Aorta (tissue), 5 donors: ENCODE measurements at places on chromosomes 11 and 22. TPM values are rescaled to one million over a fixed set of nuclear protein-coding genes. Genes with fewer than 3 reads are reported as not detected.
A peak's percentile ranks its signal among the peaks of the same experiment; 100 is the strongest.

- no peaks in the 10 kb centered on the region for H3K27me3 ChIP-seq
- no peaks in the 10 kb centered on the region for H3K36me3 ChIP-seq
- H3K27ac ChIP-seq = no peak overlapping the region
- no peaks in the 10 kb centered on the region for H3K4me1 ChIP-seq
- no peak overlapping the region for H3K4me3 ChIP-seq
- no peak for DNase-seq
These were observed 161.7 kb upstream of the CADM1 start for GRCh38 chr11:115665958-115666357.

DNA sequence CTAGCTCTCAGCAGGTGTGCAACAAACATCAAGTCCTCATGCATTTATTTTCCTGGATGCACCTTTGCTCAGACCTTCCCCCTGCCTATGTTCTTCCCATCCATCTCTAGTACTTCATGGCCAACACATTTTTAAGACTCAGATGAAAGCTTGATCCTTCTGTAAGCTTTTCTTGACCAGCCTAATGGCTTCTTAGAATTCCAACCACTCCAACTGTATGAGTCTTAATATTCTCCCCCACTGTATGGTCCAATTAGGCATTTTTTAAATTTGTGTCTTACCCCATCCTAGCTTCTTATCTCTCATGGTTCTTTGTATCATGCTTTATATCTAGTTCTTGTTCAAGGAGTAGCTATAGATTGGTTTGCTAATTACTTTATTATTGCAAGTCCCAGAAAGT lies 44.8 kb downstream of the TENM4 start:
- H3K36me3 ChIP-seq = no peaks in the 10 kb centered on the region
- DNase-seq = no peak
- no peaks in the 10 kb centered on the region for H3K4me1 ChIP-seq
- H3K27me3 ChIP-seq = no peaks in the 10 kb centered on the region

DNA sequence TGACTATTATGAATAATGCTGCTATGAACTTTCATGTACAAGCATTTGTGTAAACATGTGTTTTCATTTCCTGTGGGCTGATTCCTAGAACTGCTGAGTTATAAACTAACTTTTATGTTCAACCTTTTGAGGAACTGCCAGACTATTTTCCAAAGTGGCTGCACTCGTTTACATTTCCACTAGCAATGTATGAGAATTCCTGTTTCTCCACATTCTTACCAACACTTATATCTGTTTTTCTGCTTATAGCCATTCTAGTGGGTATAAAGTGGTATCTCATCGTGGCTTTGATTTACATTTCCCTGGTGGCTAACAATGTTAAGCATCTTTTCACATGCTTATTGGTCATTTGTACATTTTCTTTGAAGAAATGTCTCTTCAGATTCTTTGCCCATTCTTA lies 35.2 kb upstream of the SCUBE2 start:
- H3K27ac ChIP-seq = no peak overlapping the region
- H3K27me3 ChIP-seq = no peaks in the 10 kb centered on the region
- no peaks in the 10 kb centered on the region for H3K36me3 ChIP-seq
- no peaks in the 10 kb centered on the region for H3K4me1 ChIP-seq
- no peak for DNase-seq
- no peak overlapping the region for H3K4me3 ChIP-seq

GRCh38 chr22:46286006-46286405 lies 10.7 kb upstream of the GTSE1 start:
- no peak for DNase-seq
- no peaks in the 10 kb centered on the region for H3K27me3 ChIP-seq
- H3K4me3 ChIP-seq = no peak overlapping the region
- no peaks in the 10 kb centered on the region for H3K4me1 ChIP-seq

GRCh38 chr11:118846181-118846935 lies 37.3 kb upstream of the CXCR5 start:
- H3K4me3 ChIP-seq = no peak overlapping the region
- no peaks in the 10 kb centered on the region for H3K36me3 ChIP-seq
- no peak overlapping the region for H3K27ac ChIP-seq
- no peaks in the 10 kb centered on the region for H3K4me1 ChIP-seq
- no peak for DNase-seq

GRCh38 chr11:34243600-34244464 lies 114.0 kb downstream of the ABTB2 start:
- peak; percentile 67 for DNase-seq
- H3K27ac ChIP-seq = no peak overlapping the region
- H3K36me3 ChIP-seq = no peaks in the 10 kb centered on the region
- no peaks in the 10 kb centered on the region for H3K27me3 ChIP-seq
- H3K4me3 ChIP-seq = no peak overlapping the region

GRCh38 chr11:5380740-5381342 lies 2.8 kb upstream of the OR51M1 start:
- no peak overlapping the region for H3K27ac ChIP-seq
- H3K4me3 ChIP-seq = no peak overlapping the region
- no peaks in the 10 kb centered on the region for H3K4me1 ChIP-seq
- H3K36me3 ChIP-seq = no peaks in the 10 kb centered on the region

BTG4 gene
- total RNA-seq = not detected

PDGFD gene
- 66.5 TPM for total RNA-seq

DNA sequence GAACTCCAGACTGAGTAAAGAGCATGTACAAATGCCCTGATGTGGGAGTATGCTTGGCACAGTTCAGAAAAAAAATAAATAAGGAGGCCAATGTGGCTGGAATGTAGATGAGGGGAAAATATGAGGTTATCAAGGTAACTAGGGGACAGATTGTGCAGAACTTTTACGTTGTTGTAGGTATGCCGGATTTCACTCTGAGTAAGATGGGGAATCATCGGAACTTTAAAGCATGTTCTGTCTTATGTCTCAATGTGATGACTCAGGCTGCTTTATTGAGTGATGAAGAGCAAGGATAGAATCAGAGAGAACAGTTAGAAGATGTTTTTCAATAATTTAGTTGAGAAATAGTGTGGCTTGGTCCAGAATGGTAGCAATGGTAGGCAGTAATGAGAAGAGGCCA lies 130.4 kb downstream of the C11orf87 start:
- no peak for DNase-seq
- H3K27ac ChIP-seq = no peak overlapping the region
- H3K4me3 ChIP-seq = no peak overlapping the region
- no peaks in the 10 kb centered on the region for H3K36me3 ChIP-seq
- H3K4me1 ChIP-seq = no peaks in the 10 kb centered on the region

DNA sequence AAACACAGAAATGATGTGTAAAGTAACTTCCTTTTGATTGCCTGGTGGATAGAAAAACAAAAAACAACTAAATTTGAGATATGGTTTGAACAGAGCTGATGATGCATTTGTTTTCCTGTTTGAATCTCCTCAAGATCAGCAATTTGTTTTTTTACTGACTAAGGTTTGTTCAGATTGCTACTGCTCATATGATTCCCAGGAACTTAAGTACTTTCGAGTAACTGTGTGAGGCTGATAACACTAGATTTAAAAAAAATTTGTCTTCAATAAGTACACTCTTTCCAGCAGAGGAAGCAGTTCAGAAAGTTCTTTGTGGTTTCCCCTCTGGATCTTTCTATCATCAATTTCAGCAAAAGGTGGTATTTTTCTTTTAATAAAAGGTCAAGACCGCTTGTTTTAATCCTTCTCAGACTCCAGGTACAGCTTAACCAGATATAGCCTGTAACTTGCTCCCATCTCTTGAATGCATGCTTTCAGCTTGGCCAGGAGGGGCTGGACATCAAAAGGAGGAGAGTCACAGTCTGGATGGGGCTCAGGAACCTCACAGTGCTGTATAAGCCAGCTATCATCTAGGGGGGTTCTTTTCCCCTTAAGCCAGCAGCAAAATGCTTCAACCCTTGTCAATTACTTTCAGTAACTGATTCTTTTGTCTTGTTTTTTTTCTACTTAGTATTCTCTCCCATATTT lies 12.3 kb upstream of the MS4A6E start:
- no peak overlapping the region for H3K4me3 ChIP-seq
- no peaks in the 10 kb centered on the region for H3K36me3 ChIP-seq
- no peaks in the 10 kb centered on the region for H3K27me3 ChIP-seq
- H3K27ac ChIP-seq = no peak overlapping the region
- no peak for DNase-seq

GAL3ST1 gene
- total RNA-seq = 2.0 TPM

DNA sequence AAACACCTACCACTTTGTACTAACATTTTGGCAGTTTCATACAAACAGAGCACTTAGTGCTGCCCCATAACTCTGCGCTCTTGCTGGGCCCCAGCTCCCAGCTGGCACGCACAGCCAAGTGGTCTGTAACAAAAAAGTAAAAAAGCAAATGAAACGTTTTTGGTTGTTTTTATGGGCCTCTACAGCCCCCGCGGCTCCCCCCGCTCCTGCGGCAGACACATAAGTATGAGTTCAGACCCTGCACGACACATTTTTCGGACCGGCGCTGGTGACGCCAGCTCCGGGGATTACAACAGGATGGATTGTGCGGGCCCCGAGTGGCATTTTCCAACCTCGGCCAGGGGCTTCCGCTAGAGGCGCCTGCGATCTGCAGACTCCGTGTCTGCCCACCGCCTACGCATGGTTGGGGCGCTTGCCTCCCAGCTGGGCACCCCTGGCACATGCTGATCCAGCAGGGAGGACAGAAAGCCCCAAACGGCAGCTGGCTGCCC lies 418.2 kb downstream of the SOX6 start:
- no peaks in the 10 kb centered on the region for H3K4me1 ChIP-seq
- H3K27me3 ChIP-seq = no peaks in the 10 kb centered on the region
- no peaks in the 10 kb centered on the region for H3K36me3 ChIP-seq
- H3K27ac ChIP-seq = no peak overlapping the region
- no peak overlapping the region for H3K4me3 ChIP-seq

GRCh38 chr11:2755071-2755470 lies 55.3 kb upstream of the KCNQ1OT1 start:
- H3K27me3 ChIP-seq = no peaks in the 10 kb centered on the region
- H3K36me3 ChIP-seq = no peaks in the 10 kb centered on the region

- H3K4me1 ChIP-seq = no peaks in the 10 kb centered on the region
- H3K27ac ChIP-seq = no peak overlapping the region
- DNase-seq = peak; percentile 64
- H3K27me3 ChIP-seq = no peaks in the 10 kb centered on the region
These were observed 2.9 kb upstream of the MRGPRG start for GRCh38 chr11:3221408-3222002.

DNA sequence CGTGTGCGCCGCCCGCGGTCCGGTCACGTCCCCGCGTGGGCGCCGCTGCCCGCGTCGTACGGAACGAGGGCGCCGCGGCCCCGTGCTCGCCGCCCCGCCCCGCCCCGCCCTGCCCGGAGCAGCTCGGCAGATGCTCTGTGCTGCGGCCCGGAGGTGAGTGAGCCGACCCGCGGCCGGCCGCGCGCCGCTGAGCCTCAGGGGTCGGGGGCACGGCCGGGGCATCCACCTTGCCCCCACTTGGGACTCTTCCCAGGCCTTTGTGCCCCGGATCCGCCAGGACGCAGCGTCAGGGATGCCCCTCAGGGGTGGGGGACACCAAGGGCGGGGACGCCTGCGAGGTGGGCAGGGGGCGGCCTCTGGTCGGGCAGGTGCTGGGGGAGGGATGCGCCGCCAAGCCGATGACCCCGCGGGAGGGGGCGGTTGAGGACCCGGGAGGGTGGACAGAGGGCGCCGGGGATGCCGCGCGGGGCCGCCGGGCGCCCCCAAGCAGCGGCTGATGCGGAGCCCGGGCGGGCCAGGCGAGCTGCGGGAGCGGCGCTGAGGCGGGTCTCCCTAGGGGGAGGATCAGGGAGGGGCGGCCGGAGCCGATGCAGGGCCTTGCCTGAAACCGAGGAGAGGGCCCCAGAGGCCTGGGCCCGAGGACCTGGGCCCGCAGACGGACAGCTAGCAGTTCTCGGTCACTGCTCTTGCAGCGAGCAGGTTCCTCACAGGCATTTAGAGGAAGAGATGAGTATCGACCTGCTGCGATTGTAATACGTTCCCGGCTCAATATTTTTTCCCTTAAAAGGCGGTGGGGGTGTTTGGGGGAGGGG lies at the start of gene GNAZ:
Gene GNAZ (plus strand): TSS at position 102 of the 812 bp plus-strand sequence. CDS start 25,177 bp downstream, outside the sequence.
- H3K4me3 ChIP-seq = peak within 1 kb of the TSS; percentile 48
- no peaks in the 10 kb centered on the region for H3K4me1 ChIP-seq
- H3K27ac ChIP-seq = no peak within 1 kb of the TSS
- H3K27me3 ChIP-seq = no peaks in the 10 kb centered on the region
- peak; percentile 47 for DNase-seq

DNA sequence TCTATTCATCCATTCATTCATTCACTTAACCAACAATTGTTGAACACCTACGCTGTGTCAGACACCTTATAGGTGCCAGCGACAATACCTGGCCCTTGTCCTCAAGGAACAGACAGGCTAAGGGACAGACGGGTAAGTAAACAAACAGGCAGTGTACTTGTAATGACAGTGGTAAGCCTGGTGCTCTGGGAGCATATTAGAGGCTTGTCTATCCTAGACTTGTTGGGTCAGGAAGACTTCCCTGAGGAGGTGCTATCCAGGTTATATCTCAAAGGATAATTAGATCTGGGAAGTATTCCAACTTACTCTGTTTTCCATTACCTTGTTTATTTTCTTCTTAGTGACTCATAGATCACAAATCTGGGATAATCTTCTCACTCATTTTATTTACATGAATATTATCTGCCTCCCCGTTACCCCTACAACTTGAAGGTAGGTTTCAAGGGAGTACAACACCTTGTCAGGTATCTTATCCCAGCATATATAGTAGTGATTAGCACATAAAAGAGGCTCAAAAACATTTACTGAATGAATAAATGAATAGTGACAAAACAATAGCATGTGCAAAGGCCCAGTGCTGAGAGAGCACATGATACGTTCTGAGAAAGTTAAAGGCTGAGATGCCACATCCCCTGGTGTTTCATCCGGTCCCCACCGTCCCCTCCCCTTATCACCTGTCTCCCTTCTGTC lies 75.3 kb upstream of the NCAM1 start:
- H3K27me3 ChIP-seq = no peaks in the 10 kb centered on the region
- no peaks in the 10 kb centered on the region for H3K36me3 ChIP-seq
- peaks cover 8% of the 10 kb centered on the region for H3K4me1 ChIP-seq
- no peak overlapping the region for H3K27ac ChIP-seq
- H3K4me3 ChIP-seq = no peak overlapping the region

DNA sequence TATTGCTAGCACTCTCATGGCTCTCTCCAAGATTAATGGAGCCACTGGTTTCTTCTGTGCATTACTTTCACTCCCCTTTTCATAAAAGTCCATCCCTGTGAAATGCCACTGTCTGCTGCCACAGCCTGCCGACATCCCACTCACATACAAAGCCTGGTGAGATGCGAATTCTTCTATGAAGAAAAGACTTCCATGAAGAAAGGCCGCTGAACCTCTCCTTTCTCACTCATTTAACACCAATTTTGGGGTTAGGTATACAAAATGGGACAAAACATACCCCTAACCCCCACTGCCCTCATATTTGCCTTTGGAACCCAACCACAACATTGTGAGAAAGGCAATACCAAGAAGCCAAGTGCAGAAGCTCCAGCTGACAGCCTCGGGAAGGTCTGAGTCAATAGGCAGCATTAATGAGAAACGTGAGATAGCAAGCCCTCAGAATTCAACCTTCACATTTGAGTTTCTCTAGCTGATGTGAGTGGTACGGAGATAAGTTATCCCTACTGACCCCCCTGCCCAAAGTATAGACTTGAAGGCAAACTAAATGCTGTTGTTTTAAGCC lies 156.4 kb downstream of the ATG16L2 start:
- no peak overlapping the region for H3K27ac ChIP-seq
- DNase-seq = no peak
- H3K36me3 ChIP-seq = peaks cover 2% of the 10 kb centered on the region
- H3K4me3 ChIP-seq = no peak overlapping the region
- H3K4me1 ChIP-seq = peaks cover 3% of the 10 kb centered on the region

- H3K4me3 ChIP-seq = peak overlapping the region; percentile 87
- no peaks in the 10 kb centered on the region for H3K27me3 ChIP-seq
- peak overlapping the region; percentile 92 for H3K27ac ChIP-seq
- no peaks in the 10 kb centered on the region for H3K4me1 ChIP-seq
- DNase-seq = no peak
- no peaks in the 10 kb centered on the region for H3K36me3 ChIP-seq
These were observed 743 bp upstream of the RCE1 start for GRCh38 chr11:66842501-66842895.

- H3K4me3 ChIP-seq = no peak overlapping the region
- no peak overlapping the region for H3K27ac ChIP-seq
- H3K4me1 ChIP-seq = no peaks in the 10 kb centered on the region
- no peaks in the 10 kb centered on the region for H3K36me3 ChIP-seq
- DNase-seq = no peak
These were observed 788 bp downstream of the KRTAP5-10 start for GRCh38 chr11:71566081-71566620.
